Activated gamma-delta T cell treated with anti-CD3 and anti-CD28 coated beads, Interleukin-2, amount 50 U/mL, for 16 hours (primary cell): ENCODE measurements at places on chromosomes 16 and 17.

GRCh38 chr17:40022961-40023541 lies 7.8 kb downstream of the CSF3 start:
- no peak for DNase-seq

- no peak for DNase-seq
These were observed 3.8 kb upstream of the EXOSC6 start for GRCh38 chr16:70255574-70255973.

GRCh38 chr17:37207103-37207502 lies 168.7 kb upstream of the C17orf78 start:
- DNase-seq: no peak

DNA sequence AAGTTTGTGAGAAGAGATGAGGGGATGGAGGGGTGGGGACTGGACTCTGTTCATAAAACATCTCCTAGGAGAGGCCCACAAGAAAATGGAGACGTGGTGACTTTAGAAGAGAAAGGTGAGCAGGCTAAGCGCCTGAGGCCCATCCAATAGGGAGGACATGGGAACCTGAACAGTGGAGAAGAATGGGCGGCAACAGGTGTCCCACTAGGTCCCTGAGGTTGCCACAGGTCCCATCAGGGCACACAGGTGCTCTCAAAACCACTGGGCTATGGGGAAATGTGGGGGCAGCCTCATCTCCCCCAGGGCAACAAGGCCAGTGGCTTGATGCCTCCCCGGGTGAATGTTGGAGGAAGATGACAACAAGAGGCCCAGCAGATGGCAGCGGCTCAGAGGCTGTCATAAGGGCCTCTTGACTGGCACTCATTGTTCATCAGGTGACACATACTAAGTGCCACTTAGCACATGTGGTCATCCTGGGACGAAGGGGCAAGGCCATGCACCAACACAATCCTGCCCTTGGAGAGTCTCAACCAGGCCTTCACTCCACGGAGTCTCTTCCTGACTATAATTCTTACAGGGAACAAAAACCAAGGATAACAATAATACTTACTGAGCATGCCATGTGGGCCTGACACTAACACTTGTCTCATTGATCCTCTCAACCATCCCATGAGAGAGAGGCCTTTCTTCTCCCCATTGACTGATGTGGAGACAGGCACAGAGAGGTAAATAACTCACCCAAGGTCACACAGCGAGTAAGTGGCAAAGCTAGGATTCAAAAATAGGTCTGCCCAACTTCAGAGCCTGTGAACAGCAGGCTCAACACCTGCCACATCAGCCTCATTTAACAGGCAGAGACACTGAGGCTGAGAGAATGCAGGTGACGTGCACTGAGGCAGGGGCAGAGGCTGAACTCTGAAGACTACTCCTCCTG lies 38.0 kb downstream of the CUEDC1 start:
- DNase-seq: no peak

- DNase-seq: no peak
These were observed 53.6 kb upstream of the SDK2 start for GRCh38 chr17:73697872-73698271.
